ENCODE measurements at places on chromosomes 7 and 10.
A peak's percentile ranks its signal among the peaks of the same experiment; 100 is the strongest.

DNA sequence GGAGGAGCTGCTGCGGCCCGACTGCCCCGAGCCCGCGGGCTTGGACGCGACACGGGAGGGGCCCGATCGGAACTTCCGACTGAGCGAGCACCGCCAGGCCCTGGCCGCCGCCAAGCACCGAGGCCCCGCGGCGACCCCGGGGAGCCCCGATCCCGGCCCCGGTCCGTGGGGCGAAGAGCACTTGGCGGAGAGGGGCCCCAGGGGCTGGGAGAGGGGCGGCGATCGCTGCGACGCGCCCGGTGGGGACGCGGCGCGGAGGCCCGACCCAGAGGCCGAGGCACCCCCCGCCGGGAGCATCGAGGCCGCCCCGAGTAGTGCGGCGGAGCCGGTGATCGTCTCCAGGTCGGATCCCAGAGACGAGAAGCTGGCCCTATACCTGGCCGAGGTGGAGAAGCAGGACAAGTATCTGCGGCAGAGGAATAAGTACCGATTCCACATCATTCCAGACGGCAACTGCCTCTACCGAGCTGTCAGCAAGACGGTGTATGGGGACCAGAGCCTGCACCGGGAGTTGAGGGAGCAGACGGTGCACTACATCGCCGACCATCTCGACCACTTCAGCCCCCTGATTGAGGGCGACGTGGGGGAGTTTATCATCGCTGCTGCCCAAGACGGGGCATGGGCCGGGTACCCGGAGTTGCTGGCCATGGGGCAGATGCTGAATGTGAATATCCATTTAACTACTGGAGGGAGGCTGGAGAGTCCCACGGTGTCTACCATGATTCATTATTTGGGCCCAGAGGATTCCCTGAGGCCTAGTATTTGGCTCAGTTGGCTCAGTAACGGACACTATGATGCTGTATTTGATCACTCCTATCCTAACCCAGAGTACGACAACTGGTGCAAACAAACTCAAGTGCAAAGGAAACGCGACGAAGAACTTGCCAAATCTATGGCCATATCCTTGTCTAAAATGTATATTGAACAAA, 1.4 kb downstream of the OTUD1 start:
- no peak for DNase-seq

GRCh38 chr7:48904975-48905374, 19.4 kb upstream of the CDC14C start:
- no peak for DNase-seq

DNA sequence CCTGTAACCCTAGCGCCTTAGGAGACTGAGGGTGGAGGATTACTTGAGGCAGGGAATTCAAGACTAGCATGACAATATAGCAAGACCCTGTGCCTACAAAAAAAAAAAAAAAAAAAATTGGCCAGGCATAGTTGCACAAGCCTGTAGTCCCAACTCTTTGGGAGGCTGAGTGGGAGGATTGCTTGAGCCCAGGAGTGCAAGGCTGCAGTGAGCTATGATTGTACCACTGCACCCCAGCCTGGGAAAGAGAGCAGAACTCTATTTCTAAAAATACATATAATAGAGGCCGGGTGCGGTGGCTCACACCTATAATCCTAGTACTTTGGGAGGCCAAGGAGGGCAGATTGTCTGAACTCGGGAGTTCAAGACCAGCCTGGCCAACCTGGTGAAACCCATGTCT, 10.2 kb upstream of the SORBS1 start:
- DNase-seq: no peak

- DNase-seq: no peak
These were observed 360.9 kb downstream of the NEBL start for GRCh38 chr10:20535897-20536881.

GRCh38 chr7:23472956-23473843, 2.9 kb upstream of the IGF2BP3 start:
- DNase-seq: no peak

GRCh38 chr10:131448171-131448570, 136.7 kb upstream of the TCERG1L start:
- no peak for DNase-seq

DNA sequence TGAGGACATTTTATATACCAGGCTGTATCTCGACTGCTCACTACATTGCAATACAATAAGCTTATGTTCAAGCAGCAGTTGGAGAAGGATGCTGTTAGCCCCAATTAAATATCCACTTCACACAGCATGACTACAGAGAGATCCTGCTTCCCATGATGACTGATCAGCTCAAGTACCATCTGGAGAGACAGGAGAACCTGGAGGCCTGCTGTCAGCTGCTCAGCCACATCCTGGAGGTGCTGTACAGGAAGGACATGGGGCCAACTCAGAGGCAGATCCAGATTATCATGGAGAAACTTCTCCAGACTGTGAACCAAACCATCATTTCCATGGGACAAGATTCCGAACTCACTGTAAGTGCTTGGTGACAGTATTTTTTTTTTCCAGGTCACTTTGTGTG, 22.5 kb downstream of the RNF133 start:
- DNase-seq: no peak

- no peak for DNase-seq
These were observed 163.5 kb downstream of the SH3PXD2A start for GRCh38 chr10:103691723-103692435.

DNA sequence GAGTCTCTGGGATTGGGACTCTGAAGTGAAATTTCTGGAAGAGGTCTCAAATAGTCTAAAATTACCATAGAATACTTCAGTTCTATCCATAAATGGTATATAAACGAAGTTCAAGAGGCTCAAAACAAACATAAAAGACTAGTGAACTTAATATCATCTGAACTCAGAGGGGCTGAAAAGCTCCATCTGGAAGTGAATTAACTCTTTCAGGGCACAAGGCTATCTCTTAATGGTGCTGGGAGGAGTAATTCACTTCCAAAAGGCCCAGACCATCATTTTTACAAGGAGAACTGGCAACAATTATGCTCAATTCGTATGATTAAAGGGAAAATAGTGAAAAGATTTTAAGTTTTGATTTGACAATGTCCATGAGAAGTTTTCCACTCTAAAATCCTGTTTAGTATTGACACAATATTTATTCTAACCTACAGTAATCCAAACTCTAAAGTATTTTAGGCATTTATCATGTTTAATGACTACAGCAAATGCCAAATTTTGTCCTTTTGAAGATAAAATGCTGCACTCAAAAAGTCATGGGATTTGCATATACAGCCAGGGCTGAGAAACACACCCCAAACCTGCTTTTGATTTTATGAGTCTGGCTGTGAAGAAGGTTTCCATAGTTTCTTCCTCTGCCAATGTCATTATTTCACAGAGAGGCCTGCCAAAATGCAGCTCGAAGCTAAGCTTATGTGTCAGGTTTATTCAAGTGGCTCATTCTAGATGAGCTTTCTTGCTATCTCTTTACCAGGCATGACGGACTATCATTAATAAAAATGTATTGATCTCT, 143.9 kb downstream of the HIBADH start:
- DNase-seq: no peak

DNA sequence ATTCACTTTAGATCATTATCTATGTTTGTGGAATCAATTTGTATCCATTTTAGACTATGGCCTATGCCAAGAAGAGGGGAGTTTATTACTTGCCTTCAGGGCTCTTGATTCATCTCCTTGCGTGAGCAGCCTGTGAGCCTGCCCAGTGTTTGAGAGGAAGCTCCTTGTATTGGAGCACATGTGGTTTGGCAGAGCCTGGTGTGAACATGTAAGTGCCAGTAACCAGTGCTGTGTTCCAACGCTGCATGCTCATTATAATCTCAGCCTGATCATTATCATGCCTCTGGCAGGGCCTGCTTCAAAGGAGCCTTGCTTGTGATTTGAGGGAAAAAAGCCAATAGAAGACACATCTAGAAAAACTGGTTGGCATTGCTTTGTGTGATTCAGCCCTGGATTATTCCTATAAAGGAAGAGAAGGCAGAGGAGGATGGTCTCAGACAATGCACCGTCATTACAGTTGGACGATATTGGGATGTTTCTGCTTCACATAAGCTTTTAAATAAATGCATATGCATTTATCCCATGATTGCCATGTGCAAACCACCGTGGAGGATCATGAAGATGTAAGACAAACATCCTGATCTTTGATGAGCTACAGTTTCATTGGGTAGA, 203.4 kb upstream of the AHR start:
- DNase-seq: no peak

GRCh38 chr10:74982634-74982982, 128.8 kb upstream of the SAMD8 start:
- DNase-seq: no peak

GRCh38 chr7:40873248-40873647, 738.4 kb downstream of the SUGCT start:
- no peak for DNase-seq

DNA sequence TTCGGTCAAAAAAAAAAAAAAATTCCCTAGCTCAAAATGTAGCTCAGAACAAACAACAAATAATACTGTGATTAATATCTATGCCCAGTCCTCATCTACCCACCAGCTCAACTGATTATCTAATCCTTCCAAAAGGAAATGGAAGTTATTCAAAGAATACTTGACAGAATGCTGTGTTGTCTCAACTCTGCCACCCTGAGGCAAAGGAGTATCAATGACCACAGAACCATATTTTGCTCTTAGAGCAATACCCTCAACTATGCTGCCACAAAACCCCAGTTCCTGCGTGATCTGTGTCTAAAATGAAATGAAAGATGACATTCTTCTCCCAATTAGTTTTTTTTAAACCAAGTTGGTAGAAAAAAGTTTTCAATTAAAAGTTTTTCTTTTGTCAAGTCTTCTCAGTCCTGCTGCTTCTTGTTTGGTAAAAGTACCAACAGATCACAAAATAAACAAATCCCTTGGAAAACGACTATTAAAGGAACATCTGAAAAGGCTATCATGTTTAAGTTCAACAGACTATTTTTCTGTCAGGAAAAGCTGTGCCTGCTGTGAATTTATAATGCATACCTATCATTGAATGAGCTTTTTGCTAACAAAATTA, 21.6 kb downstream of the RBM28 start:
- no peak for DNase-seq

DNA sequence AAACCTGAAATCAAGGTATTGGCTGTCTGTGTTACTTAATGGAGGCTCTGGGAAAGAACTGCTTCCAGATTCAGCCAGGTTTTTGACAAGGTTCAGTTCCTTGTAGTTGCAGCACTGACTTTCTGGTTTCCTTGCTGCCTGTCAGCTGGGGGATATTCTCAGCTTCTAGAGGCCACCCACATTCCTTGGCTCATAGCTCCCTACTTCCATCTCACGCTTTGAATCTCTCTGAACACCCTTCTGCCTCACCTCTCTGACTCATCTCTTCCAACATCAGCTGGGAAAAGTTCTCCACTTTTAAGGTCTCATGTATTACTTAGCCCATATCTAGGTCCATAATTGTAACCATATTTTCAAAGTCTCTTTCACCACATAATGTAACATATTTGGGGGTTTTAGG, 22.9 kb upstream of the GPR22 start:
- DNase-seq: no peak

DNA sequence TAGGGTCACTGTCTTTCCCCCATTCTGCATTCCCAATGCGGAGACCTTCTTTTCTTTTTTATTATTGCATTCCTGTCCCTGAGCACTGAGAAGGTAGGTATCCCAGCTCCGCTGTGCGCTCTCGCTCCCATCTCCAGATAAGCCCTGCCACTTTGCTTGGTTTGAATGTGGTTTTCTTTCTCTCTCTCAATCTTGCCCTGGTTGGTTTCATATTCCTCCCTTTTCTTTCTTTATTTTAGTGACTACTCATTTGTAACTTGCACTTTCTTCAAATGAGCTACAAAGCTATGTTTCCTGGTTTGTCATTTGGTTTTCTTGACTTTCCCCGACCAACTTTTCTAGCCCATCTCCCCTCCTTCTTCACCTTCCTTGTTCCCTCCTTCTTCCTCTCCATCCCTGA, 29.0 kb upstream of the HSPB1 start:
- DNase-seq: no peak

GRCh38 chr7:46751471-46751870, 830.4 kb upstream of the IGFBP3 start:
- no peak for DNase-seq

- peak; percentile 47 for DNase-seq
These were observed 4.6 kb downstream of the BMI1 start for GRCh38 chr10:22325272-22326144.

GRCh38 chr7:146002431-146003078, 114.0 kb upstream of the CNTNAP2 start:
- no peak for DNase-seq
